ENCODE measurements at places on chromosomes 5 and 9.
A peak's percentile ranks its signal among the peaks of the same experiment; 100 is the strongest.

DNA sequence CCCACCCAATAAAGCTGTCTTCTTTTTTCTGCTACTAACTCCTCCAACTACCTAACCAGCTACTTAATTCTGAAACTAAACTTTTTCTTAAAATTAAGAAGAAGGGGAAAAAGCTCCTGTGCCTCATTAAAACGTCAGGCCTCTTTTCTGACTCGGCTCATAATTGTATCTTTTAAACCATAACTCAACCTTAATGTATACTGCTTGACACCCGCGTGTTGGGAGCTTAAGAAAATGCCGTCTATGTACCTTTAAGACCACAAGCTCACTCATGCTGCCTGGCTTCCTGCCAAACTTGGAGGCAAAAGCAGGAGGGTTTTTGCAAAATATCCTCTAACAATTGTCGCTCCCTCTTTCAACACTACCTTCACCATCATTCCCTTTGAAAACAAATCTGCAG is 5.0 kb downstream of the EBF1 start:
- peak; percentile 88 for DNase-seq

DNA sequence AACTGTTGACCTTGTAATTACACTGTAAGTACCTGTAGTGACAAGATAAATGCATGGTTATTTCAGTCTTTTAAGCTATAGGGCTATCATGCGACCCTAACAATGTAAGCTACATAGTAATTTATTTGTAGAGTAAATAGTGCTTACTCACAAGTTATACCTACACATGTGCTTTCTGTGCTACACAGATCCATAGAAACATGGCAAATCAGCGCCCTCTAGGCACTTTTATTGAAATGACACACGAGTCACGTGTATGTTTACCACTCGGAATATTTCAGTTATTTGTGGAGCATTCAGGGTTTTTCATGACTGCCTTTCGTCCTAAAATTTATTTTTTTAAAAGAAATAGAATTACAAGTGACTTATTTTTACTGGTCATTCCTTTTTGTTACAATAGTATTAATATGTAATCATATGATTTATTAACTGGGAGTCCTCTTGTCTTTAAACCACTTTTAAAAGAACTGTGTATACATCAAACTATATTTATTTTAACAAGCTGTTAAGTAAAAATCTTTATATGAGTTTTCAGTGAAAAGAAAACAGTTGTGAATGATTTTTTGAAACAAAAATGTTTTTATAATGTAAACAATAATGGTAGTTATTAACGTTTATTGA is 1242.3 kb upstream of the WWC1 start:
- peak; percentile 46 for DNase-seq

- DNase-seq: no peak
These were observed 87.7 kb downstream of the CACNA1B start for GRCh38 chr9:137965177-137965795.

DNA sequence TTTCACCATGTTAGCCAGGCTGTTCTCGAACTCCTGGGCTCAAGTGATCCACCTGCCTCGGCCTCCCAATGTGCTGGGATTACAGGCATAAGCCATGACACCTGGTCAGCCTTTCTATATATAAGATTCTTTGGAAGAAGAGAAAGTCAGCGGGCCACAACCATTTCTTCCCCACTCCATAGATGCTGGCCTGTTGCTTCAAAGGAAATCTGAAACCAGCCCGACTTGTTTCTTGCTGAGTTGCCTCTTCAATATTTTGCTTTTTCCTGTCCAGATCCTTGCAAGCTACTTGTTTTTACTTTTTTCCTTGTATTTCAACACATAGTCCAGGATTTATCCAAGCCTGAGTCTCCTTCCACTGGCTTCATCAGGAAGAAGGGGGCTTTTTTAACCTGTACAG is 219.5 kb downstream of the CDK5RAP2 start:
- DNase-seq: no peak

- peak; percentile 70 for DNase-seq
These were observed 14.9 kb upstream of the FEM1C start for GRCh38 chr5:115559524-115559923.

DNA sequence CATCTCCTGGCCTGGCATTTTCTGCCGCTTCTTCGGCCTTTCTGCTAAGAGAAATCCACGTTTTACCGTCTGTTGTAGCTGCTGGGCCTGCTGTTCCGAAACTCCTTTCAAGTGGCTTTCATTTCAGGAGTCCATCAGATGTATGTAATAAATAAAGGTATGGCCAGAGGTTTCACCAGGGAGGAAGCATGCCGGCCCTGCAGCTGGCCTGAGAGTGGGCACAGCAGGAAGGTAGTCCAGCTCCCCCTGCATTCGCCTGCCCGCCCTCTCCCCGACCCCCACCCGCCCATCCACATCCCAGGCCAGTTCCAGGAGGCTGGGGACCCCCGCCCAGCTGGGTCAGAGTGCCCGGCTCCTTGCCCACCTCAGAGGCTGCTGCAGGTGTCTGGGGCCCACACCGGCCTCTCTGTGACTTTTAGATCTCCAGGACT is 46.4 kb upstream of the EXOC3 start:
- no peak for DNase-seq

- no peak for DNase-seq
These were observed 150.7 kb downstream of the DMRT2 start for GRCh38 chr9:1200847-1201251.

- DNase-seq: peak; percentile 57
These were observed 33.3 kb downstream of the FBXL7 start for GRCh38 chr5:15533129-15533893.

GRCh38 chr9:87834357-87834756 is 48.3 kb upstream of the SPATA31E1 start:
- no peak for DNase-seq

GRCh38 chr5:81409896-81410295 is 16.0 kb upstream of the ACOT12 start:
- peak; percentile 26 for DNase-seq

DNA sequence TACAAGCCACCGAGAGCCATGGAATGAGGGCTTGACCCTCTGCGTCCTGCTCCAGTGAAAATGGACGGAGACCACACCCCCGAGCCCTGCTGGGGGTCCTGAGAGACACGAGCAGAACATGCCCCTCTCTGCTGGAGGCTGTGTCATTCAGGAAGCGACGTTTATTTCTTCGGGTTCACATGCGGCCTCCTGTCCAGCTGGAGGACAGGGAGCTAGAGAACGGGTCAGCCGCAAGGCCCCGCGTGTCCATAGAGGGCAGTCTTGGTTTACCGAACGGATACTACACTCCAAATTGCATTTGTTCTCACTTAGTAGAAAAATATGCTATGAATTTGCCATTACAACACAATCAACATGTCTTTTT is 36.1 kb downstream of the MRPL36 start:
- peak; percentile 56 for DNase-seq

GRCh38 chr5:149550268-149550583 is 1.0 kb downstream of the CSNK1A1 start:
- peak; percentile 55 for DNase-seq

DNA sequence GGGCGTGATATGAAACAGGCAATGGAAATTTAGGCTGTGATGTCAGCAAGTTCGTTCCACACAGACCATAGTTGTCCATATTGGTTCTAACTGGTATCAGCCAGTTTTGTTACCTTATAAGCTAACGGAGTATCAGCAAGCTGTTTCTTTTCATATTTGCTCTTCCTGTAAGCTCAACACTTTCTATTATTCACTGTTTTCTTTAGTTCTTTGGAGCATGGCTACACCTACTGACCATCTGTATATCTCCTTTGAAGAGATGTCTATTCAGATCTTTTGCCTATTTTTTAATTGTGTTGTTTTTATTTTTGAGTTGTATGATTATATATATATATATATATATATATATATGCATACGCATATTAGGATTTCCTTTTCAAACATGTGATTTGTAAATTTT is 1057.2 kb upstream of the CDH10 start:
- no peak for DNase-seq

DNA sequence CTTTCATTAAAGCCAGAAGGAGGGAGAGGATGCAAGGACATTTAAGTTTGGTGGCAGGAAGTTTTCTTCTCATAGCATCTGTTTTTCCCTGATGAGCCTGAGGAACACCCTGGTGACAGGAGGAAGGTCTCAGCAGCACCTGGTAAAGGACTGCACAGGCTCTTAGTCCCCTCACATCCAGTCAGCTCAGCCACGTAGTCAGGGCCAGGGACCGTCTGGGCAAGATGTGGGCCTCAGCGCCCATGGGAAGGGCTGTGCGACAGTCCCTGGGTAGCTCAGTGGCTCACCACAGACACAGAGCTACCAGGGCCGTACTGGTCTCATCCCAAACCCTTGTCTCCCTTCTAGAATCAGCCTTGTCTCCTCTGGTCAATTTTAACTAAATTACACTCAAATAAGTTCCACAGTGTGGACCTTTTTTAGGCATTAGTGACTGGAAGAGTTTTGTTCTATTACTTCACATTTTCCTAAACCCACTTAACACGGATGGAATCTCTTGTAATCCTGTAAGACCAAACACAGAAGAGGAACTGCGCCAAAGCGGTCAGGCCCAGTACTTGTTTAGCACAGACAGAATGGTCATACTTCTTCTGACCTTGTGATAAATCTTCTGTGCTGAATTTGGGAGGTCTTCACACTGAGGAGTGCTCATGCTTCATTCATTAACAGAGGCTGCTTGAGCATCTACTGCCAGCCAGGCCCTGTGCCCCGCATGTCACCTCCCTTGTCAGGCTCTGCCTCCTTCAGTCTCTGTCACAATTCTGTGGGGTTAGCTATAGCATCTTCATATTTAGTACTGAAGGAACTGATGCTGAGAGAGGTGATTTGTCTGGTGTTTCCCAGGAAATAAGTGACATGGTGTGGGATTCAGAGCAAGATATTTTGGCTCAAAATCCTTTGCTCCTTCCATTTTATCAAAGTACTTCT is 91.4 kb downstream of the ANGPTL2 start:
- DNase-seq: no peak

DNA sequence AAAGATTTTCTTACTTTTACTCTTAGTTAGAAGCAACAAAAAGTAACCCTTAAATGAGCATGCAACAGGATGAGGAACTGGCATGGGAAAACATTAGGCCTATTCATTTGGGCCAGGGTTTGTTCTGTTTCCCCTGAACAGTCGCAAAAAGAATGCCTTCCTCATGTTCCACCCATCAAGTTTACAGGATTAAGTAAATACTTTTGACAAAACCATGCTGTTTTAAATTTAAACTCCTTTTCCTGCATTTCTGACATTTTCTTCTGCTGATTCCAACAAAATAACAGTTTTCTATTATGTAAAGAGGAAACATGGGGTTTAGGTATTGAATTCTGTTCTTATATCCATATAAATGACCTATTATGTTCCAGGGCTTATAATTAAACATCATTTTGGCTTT is 236.6 kb upstream of the ACTBL2 start:
- peak; percentile 27 for DNase-seq
